ENCODE measurements at places on chromosomes 16 and 17.

DNA sequence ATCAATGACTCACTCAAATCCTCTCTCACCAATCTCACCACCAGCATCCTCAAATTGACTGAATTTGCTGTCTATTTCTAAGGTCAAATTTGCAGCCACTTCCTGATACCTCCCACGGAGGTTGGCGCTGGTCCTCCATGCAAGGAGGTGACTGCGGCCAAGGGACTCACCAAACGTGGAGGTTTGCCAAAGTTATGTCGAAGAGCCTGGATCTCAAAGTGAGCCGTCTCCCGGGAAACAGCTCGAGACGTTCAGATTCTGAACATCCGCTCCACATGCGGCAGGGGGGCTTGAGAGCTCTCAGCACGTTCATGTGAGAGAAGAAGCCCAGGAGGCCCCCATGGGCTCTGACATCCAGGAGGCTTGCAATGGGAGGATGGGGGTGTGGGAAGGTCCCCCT, 22.6 kb downstream of the LGALS3BP start:
- no peak for DNase-seq

GRCh38 chr17:42329025-42329976, 41.0 kb downstream of the STAT5A start:
- no peak for DNase-seq

DNA sequence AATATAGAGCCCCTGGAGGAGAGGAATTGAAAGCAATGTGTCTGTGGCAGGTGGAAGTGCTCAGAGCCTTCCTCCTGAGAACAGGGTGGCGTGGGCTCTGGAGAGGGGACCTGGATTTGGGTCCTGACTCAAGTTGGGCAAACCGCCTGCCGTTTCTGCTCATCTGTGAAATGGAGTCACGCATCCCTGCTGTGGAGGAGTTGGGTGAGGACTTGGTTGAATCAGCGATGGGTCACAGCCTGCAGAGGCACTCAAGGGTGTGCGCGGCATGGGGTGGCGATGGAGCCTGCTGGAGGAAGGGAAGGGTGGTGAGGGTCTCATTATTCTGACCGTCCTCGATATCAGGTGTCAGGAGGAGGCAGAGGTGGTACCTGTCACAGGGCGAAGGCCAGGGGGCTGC, 3.1 kb downstream of the ADAD2 start:
- DNase-seq = no peak

DNA sequence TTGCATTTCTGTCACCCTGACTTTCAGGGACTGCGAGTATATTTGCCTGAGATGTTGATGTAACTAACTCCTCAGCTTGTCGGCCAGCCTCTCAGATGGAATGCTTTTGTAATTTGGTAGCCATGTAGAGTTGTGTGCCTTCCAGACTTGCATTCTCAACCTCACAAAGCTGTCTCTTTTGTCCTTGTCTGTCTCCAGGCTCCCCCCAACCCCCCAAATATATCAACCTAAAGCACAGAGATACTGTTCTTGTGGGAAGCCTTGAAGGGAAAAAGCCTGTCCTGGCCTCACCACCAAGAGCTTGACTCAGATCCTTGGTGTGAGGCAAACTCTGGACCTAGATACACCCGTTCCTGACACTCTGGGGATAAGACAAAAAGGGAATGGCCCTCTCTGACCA, 18.4 kb downstream of the SAP30BP start:
- DNase-seq = no peak

DNA sequence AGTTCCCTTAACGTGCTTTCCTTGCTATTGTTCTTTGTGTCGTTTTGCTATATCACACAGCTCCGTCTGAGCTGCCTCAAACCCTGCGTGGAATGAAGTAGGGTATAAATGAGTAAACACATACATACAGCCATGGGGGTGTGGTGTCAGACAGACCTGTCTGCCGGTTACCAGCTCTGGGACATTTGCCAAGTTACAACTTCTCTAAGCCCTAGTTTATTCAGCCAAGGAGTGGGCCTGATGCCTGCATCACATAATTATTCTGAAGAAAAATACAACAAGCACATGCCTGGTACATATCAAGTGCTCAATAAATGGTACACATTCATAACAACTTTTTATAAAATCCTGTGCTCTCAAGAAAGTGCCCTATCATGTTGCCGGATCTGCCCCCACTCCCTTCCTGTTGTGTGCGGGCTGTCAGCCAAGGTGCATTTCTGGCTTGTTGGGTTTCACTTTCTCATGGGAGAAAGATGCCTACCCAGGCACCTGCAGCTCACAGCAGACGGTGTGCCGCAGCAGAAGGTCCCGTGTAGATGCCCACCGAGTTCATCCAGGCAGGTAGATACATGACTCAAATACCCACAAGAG, 30.5 kb downstream of the SMPD3 start:
- DNase-seq = peak; percentile 78

- no peak for DNase-seq
Measured at GRCh38 chr17:47628014-47628566, 21.6 kb upstream of the KPNB1 start.

GRCh38 chr16:19289811-19290485, 4.4 kb downstream of the CLEC19A start:
- DNase-seq = no peak

GRCh38 chr16:3787924-3788661, 70.8 kb upstream of the TRAP1 start:
- no peak for DNase-seq

- no peak for DNase-seq
Measured at GRCh38 chr16:78955206-78955605, 645.3 kb downstream of the MAF start.

DNA sequence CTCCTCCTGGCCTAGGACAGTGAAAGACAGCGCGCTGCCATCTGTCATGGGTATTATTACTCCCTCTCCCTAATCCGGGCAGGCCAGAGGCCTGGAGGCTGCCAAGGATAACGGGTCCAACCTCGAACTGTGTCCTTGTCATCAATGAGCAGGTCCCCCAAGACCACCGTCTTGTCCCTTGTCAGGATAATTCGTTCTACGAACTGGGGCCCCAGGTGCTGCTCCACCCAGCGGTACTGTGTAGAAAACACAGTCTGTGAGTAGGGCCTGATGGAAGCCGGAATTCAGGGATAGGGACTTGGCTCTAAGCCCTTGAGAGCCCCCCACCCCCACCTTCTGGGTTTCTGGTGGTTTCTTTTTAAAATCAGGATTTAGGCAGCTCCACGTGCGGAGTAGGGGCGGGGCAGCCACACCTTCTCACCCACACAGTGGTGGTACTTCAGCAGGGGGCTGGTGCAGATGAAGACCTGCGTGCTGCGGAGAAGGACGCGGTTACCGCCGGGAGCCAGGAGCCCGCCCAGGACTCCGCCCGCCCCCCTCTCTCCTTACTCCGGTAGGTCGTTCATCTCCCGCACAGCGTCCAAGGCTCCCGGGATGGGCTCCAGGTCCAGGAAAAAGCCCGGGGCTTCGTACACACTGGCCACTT, 787 bp downstream of the NT5C start:
- DNase-seq = peak; percentile 49

DNA sequence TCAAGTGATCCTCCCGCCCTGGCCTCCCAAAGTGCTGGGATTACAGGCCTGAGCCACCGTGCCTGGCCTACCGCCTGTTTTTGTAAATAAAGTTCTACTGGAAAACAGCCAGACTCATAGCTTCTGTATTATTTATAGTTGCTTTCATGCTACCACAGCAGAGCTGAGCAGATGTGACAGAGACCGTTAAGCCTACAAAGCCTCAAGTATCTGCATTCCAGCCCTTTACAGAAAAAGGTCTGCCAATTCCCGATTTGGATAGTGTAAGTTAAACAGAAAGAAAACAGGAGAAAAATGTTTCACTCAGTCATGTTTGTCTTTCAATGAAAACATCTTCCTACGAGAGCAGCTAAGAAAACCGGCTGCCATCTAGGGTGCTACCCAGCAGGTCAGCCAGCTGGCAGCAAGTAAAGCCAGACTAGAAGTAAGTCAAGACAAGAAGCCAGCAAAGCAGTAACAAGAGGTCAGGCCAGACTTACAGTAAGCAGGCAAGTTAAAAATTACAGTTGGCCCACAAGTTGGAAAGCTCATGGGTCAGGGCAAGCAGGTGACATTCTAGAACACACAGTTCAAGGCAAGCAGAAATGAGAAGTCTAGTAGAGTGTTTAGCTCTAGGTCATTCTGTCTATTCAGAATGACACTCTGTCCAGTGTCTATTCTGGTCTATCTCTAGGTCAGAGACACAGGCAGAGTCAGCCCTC, 17.7 kb downstream of the NCBP3 start:
- DNase-seq = no peak

DNA sequence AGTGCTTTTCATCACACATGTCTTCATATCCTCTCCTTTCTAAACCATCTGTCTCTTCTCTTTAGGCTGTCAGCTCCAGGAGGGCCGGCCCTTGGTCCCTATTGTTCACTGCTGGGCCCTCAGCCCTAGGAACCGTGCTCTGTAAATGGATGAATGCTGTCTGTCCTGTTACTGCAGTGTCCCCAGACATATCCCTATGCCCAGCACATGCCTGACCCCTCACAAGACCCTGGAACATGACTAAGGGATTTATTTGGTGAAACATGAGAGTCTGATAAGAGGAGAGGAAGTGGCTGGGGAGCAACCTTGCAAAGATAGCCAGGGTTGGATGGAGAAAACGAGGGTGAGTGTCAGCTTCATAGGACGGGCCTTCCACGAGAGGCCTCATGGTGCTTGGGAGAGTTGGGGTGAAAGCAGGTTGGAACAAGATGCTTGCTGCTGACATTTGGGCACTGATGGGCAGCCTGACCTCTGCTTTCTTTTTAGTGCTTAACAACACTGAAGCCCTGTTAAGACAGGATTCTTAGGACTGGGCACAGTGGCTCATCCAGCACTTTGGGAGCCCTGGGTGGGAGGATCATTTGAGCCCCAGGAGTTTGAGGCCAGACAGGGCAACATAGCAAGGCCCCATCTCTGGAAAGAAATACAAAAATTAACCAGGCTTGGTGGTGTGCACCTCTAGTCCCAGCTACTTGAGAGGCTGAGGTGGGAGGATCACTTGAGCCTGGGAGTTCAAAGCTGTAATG, 39.0 kb downstream of the ABCC1 start:
- no peak for DNase-seq

- no peak for DNase-seq
Measured at GRCh38 chr16:21190599-21190998, 20.8 kb downstream of the ZP2 start.

GRCh38 chr16:49652456-49653172, 203.3 kb downstream of the ZNF423 start:
- DNase-seq = no peak

- no peak for DNase-seq
Measured at GRCh38 chr17:39165178-39165840, 652 bp downstream of the ARL5C start.

GRCh38 chr16:64531401-64531800, 590.5 kb downstream of the CDH11 start:
- no peak for DNase-seq

DNA sequence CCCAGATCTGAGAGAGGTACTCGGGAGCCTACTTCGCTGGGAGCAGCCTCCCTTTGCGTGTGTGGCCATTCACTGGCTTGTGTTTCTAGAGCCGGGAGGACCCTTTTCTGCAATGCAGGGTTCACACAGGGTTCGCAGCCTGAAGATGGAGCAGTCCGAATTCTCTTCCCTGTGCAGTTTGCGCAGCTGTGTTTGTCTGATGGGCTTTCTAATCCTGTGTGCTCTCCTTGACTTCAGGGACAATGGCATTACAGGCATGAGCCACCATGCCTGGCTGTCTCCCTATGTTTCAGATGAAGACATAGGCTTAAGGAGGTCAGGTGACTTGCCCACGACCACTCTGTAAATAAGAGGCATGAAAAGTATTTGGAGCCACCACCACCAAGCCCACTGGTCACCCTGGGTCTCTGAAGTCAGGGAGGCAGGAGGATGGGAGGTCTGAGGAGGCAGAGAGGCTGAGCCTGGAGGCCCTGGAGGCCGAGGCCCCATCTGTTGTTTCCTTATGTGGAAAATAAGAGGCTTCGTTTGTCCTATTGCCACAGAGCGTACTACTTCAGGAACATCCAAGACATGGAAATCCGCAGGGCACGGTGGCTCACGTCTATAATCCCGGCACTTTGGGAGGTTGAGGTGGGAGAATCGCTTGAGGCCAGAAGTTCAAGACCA, 5.0 kb upstream of the STH start:
- DNase-seq = no peak

- no peak for DNase-seq
Measured at GRCh38 chr16:65667011-65667578, 545.2 kb upstream of the CDH11 start.

DNA sequence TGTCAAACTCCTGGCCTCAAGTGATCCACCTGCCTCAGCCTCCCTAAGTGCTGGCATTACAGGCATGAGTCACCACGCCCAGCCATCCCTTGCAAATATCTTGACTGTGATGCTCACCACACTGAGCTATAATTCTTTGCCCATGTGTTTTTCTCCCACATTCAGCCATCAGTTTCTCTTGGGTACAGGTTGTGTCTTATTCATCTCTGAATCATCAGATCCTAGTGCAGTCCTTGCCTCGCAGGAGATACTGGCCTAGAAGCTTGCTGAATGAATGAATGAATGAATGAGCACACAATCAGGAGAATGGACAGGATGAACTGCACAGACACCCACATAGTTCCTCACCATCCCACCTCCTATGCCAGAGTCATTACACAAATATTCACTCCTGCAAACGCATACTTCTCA, 24.4 kb upstream of the ETV4 start:
- DNase-seq = no peak

All from naive thymus-derived CD8-positive, alpha-beta T cell (primary cell).